Stimulated activated CD8-positive, alpha-beta memory T cell treated with anti-CD3 and anti-CD28 coated beads, Interleukin-7, amount 100 ng/mL, for 24 hours (primary cell): ENCODE measurements at places on chromosomes 16 and 17.

DNA sequence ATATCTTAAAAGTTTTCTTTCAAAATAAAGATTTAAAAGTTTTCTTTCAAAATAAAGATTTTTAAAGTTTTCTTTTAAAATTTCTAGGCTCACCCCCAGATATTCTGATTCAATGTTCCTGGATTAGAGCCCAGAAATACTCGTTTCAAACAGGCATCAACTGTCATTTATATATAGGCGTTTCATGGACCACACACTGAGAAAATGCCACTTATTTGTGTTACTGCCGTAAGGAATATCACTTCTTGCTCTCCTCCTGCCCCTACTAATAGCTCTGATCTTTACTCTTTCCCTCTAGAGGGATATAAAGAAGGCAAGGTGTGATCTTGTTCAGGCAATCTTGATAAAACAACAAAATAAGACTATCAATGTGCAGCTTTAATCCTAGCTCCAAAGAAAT is 1324.1 kb downstream of the CDH8 start:
- no peak for DNase-seq

- DNase-seq = no peak
Observed at GRCh38 chr16:86618431-86619238, 40.3 kb downstream of the FOXL1 start.

GRCh38 chr16:1870365-1871082 is 1.4 kb downstream of the MEIOB start:
- no peak for DNase-seq

DNA sequence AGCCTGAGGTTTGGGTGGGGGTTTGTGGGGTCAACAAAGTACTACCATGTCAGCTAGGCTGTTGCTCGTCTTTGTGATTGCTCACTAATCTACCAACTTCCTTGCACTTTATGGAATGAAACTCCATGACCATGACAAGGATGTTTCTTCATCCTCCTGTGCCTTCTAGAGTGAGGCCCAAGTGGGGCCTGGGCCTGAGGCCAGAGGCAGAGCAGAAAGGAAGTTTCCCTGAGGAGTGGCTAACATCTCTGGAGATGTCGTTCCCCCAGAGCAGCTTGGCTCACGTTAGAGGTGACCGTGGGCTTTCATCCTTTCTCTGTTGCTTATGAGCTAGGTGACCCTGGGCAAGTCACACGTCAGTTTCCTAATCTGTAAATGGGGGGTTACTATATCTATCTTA is 41.0 kb upstream of the IRX3 start:
- DNase-seq = no peak

DNA sequence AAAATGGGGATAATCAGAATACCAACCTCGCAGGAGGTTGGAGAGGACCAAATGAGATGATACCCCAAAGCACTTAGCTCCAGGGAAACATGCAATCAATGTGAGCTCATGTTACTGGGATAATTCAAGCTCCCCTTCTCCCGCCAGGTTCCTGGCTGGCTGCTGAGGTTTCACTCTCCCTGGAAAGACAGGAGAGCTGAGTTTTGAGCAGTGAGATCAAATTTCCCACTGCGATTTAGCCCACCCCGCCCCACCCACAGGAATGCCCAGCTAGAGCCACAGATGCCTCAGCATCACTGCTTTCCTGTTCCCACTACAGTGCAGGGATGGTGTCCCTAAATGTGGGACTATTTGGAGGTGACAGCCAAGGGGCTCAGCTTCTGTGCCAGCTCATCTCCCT is 56.7 kb downstream of the ZNF423 start:
- DNase-seq = no peak

GRCh38 chr16:11743308-11744074 is 834 bp upstream of the TXNDC11 start:
- DNase-seq = no peak

DNA sequence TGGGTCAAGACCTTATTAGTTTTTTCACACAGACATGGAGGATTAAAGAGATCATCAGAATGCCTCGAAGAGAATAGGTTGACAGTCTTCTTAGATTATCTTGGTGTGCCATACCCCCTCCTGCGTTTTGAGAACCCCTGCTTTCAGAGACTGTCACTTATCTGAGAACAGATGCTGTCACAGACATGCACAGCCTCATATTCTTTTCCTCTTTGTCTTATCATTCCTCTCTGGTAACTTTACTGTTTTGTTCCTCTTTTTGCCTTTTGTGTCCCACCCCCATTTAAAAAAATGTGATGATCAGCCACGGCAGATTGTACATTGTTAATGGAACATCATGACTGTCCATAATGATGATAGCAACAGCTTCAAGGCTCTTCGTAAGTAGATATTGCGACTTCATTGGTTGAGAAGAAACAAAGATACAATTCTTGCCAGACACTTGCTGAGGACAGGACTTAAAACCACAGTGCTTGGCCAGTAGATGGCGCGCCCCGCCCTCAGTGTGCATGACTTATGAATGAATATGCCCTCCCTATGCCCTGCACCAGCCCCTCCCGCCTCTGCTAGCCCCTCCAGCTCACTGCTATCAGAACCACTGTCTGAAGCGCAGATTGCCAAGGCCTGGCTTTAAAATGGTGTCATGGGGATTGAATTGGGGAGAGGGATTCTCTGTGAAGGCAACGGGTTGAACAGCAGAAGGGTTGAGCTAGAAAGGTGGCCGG is 2.6 kb upstream of the PITPNC1 start:
- peak; percentile 77 for DNase-seq

DNA sequence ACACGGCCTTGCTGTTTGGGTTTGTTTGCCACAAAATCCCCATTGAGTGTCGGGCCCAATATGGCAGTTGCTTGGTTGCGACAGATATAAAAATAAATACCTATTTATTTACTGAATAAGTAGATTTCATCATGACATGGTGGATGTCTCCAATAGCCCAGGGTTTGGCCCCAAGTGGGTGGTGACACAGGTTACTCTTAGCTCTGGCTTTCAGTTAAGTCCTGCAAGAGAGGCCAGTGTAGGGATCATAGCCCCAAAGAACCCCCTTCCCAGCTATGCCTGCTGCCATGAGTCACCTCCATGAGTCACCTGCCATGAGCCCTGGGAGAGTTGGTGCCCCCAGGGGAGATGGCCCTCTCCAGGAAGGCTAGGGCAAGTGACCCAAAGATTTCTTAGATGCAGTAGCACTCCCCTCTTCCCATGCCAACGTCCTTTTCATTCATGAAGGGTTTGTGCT is 78.7 kb upstream of the LGALS9 start:
- DNase-seq = no peak

DNA sequence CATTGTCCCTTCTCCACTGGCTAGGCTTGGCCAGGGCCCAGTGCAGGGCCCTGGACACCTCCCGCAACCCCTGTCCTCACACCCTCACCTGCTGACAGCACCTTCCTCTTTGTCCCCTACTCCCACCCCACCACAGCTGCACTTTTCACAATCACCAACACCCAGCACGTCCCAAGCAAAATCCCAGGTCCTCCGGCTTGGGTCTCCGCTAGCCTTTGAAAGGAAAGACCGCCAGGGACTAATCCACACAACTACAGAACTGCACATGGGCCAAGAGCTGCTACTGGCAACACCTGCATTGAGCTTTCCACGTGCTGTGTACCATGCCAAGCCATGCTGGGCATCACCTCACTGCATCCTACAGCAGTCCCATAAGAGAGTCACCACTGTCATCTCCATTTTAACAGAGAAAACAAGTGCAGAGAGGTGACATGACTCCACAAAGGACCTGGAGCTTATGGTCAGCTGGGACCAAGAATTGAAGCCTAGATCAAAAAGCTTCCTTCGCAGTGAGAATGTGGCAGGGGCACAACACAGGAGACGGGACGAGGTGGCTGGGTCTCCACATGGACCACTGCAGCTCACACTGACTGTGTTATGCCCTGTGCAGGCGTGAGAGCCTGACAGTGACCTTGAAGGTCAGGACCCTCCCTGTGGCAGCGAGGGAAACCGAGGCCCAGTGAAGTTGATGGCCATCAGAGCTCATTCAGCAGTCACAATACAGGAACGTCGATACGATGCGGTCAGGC is 22.5 kb downstream of the FBXO31 start:
- DNase-seq = no peak

GRCh38 chr17:48472411-48473281 is 42.6 kb upstream of the SKAP1 start:
- no peak for DNase-seq

- DNase-seq = peak; percentile 30
Observed at GRCh38 chr17:76199469-76199868, 40.8 kb downstream of the RNF157 start.

- no peak for DNase-seq
Observed at GRCh38 chr17:66230922-66231591, 1.8 kb upstream of the APOH start.

DNA sequence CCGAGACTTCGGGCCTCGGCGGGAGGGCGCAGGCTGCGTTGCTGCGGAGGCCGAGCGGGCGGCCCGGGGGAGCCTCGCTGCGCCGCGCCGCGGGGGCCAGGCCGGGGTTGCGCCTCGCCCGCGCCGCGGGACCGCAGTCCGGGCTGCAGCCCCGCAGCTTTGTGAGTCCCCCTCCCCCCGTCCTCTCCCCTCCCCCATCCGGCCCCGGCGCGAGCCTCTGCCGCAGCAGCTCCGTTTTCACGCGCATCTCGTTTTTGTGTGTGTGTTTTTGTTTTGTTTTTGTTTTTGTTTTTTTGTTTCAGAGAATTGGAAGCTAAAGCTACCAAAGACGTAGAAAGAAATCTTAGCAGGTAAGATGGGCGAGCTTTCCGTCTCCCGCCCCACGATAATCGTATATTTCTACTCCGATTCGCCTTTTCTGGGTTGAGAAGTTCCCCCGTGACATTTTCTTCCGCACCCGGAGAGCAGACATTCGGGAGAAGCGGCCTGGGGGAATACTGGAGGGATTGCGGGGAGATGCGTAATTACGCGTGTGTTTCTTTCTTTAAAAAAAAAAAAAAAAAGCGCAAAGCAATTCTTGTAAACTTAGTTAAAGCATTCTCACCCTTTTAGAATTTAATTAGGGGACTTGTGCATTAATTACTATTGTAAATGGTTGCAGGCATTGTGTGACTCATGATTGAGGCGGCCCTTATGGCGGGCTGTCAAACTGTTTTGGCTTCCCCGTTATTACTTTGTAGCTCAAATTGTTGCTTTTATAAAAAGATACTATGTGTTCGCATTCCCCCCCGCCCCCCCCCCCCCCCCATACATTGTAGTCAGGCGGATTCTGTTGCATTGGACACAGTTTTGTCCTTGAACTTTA is 732 bp downstream of the TNRC6A start:
- DNase-seq = no peak

DNA sequence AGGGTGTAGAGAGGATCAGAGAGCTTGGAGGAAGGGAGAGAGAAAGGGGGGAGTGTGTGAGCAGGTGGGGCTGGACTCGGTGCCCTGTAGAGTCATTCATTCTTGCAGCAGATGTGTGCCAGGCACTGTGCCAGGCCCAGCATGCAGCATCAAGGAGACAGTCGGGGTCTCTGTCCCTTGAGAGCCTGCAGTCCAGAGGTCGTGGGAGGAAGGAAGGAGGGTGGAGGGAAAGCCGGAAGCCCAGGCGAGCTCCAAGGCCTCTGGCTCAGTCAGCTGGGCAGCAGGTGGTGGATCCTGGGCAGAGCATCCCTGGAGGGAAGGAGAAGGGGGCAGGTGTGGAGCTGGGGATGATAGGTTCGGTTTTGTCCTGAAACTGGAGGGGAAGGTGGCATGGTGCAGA is 27.5 kb downstream of the EPN2 start:
- no peak for DNase-seq

DNA sequence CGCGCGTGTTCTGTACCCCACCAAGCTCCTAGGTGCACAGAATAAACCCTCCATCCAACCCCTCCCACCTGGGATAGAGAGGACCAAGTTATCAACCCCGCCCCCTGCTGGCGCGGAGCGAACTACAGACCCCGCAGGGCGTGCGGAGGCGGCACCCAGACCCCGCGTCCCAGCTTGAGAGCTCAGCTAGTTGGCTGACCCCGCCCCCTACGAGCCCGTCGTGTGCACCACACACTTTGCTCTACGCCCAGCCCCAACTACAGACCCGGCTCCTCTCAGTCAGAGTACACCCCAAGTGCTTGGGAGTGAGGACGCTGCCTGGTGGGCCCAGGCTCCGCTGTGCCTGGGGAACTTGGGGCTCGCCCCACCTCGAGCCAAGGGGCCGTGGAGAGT is 1.5 kb downstream of the GRIN2A start:
- DNase-seq = peak; percentile 11

GRCh38 chr17:77644181-77645071 is 314.1 kb upstream of the TNRC6C start:
- no peak for DNase-seq

DNA sequence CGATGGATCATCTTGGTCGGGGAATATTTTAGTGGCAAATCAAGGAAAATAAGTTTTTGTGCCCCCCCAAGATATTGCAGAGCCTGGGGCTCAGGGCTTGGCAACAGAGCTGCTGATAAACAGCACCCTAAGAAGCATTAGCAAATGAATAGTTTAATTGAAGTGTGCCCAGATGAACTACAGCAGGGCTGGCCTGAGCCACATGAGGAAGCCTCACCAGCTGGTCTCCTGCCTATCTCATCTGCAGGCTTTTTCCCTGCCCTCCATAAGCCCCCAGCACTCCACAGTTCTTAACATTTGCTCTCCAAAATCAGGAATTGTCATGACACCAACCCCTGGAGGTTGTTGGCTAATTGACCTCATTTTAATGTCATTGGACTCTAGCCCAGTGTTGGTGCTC is 480.2 kb downstream of the HS3ST3B1 start:
- no peak for DNase-seq

DNA sequence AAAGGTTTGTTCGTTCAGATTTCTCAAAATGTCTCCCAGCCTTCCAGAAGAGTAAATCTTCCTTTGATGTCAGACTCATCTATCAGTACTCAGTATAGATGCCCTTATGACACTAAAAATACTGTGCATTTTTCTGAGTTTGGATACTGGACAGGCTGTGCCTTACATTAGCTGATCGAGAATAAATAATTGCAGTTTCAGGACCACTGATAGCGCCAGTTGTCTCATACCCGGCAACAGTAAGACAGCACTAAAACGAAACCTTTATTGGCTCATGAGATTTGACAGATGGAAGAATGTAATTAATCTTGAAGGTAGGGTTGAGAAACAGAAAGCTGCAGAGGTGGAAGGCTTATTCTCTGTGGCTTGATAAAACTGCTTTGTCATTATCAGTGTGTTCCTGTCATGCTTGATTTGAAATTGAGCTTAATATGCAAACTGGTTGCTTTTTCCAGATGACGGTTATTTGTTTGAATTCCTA is 1.2 kb downstream of the ATP6V0A1 start:
- DNase-seq = no peak

DNA sequence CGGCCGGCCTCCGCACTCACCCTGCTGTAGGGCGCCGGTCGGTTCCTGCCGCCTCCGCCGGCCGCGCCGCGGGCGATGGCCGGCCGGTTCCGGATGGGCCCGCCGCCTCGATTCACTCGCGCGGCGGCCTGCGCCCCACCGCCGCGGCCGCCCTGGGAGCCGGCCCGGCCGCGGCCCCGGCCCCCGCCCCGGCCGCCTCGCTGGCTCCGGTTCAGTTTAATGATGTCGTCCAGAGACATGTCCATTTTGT is 158 bp downstream of the ALYREF start:
- no peak for DNase-seq

DNA sequence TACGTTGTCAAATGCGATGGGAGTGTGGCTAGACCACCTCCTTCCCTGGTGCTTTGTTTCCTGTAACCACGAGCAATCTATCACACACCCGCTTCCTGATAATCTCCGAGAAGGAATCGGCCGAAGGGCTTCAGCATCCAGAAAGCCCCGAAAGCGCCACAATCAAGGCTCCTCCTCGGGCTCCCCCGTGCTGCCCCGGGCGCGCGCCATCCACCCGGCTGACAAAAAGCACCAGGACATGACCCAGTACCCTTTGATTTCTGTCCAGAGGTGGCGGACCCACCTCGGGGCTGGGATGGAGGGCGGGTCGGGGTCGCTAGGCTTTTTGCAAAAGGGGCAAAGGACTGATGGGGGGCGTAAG is 743 bp upstream of the ARMC7 start:
- DNase-seq = no peak
